Smooth muscle cell of the coronary artery (primary cell): ENCODE measurements at places on chromosomes 2 and 18. TPM values are rescaled to one million over a fixed set of nuclear protein-coding genes. Genes with fewer than 3 reads are reported as not detected.

FASTKD1 gene
- 9.7 and 15.0 TPM in 2 replicates for total RNA-seq

CD226 gene
- 0.15 and 0.23 TPM in 2 replicates for total RNA-seq

CNTNAP5 gene
- total RNA-seq: 0.38 TPM in 1 of 2 replicates, not detected in the other

CYP27A1 gene
- total RNA-seq: 5.3 and 25.6 TPM in 2 replicates

EPB41L3 gene
- 0.68 and 157 TPM in 2 replicates for total RNA-seq

TMEM131 gene
- total RNA-seq: 12.5 and 15.8 TPM in 2 replicates

DNAH6 gene
- total RNA-seq: under 0.01 TPM in 1 of 2 replicates, not detected in the other

CD302 gene
- 2.5 and 7.7 TPM in 2 replicates for total RNA-seq

PSMA8 gene
- not detected in 2 replicates for total RNA-seq

FEZ2 gene
- total RNA-seq: 40.4 and 51.5 TPM in 2 replicates

HTRA2 gene
- 41.3 and 60.8 TPM in 2 replicates for total RNA-seq

CCBE1 gene
- 7.7 and 31.9 TPM in 2 replicates for total RNA-seq

FHOD3 gene
- total RNA-seq: 7.0 and 7.7 TPM in 2 replicates

EMILIN1 gene
- 213 and 319 TPM in 2 replicates for total RNA-seq

SLC19A3 gene
- total RNA-seq: 0.23 and 2.1 TPM in 2 replicates

MDH1B gene
- 0.82 and 0.83 TPM in 2 replicates for total RNA-seq

RFTN2 gene
- 5.0 and 9.0 TPM in 2 replicates for total RNA-seq

CDH19 gene
- under 0.01 and 2.5 TPM in 2 replicates for total RNA-seq

PROKR1 gene
- total RNA-seq: not detected in 2 replicates

TMEM37 gene
- 0.53 TPM in 1 of 2 replicates, not detected in the other for total RNA-seq

RAB17 gene
- total RNA-seq: 0.45 TPM in 1 of 2 replicates, not detected in the other

RTP5 gene
- total RNA-seq: not detected in 2 replicates

AQP4 gene
- not detected in 2 replicates for total RNA-seq
